ENCODE measurements at places on chromosomes 1 and 21.

- DNase-seq = no peak
Observed at GRCh38 chr1:3930301-3931006, 30.4 kb upstream of the C1orf174 start.

DNA sequence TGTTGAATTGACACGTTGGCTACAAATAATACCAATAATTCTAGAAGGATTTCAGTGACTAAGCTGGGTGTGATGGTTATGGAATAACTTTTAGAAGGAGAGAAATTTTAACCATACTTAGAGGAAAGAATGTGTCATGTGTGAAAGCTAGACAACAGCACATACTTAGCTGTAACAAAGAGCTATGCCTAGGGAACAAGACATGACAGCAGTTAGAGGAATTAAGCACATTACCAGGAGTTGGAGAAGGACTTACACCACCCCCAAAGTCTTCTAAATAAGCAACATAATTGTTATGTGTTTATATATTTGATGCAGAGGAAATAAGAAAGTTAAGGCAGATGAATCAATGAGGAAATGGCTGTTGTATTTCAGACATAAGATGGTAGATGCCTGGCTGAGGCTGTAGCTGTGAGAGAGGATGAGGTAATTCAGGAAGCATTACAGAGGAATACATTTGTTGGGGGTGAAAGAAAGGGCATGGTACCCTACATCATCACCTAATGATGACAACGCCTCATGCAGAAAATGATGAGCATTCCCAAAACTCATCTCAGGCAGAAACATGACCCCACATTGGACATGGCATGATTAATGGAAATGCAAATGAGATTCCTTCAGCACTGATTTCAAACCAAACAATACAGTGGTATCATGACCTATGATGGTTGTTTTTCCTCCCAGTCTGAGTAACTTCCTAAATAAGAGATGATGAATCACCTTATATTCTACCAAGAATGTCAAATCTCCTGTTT is 211.5 kb downstream of the LHX8 start:
- DNase-seq = no peak

GRCh38 chr1:38508232-38508631 is 351.3 kb downstream of the RRAGC start:
- DNase-seq = no peak

DNA sequence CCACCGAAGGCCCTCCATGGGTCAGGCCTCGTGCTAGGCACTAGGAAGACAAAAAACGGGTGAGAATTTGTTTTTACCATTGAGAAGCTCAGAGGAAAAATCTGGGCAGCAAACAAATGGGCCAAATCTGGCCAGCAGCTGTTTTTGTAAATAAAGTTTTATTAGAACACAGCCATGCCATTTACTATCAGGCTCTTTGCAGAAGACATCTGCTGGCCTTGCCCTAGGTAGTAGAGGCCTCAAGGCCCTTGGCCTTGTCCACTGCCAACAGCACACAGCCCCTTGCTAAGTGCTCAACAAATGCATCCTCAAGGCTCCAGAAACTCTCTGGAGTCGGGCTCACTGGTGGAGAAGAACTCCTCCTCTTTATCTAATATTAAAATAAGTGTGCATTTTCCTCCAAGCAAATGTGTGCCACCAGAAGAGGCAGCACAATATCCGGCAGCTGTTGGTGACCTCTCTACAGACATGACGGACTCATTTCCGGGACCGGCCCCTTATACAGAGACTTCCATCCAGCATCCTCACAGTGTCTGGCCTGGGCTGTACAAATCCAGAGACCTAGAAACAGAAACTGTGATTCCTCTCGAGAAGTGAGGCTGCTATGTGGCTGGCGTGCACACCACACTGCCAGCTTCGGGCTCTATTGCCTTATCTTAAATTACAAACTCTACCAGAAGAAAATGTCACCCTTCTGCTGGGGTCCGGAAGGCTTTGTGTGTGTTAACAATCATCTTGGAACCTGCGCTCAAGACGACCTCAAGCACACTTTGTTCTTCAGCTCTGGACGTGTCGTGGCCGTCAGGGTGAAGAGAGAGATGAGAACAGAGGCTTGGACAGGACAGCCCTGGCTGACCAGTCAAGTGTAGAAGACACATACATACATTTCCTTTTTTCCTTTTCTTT is 203.9 kb downstream of the TOMM20 start:
- DNase-seq = no peak

DNA sequence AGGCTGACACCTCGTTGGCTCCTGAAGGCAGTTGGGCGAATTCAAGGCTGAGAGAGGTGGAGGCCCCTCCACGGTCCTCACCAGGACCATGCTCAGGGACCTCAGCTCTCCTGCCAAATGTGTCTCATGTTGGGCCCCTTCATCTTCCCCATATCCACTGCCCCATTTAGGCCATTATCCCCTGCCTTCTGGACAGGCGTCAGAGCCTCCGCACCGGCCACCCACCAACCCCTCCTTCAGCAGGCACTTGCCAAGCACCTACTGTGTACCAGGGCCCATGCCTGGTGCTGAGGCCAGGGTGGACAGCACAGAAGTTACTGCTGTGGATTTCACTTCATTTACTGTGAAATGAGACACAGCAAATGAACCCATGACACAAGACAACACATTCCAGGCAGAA is 325.8 kb downstream of the MATN1 start:
- no peak for DNase-seq

DNA sequence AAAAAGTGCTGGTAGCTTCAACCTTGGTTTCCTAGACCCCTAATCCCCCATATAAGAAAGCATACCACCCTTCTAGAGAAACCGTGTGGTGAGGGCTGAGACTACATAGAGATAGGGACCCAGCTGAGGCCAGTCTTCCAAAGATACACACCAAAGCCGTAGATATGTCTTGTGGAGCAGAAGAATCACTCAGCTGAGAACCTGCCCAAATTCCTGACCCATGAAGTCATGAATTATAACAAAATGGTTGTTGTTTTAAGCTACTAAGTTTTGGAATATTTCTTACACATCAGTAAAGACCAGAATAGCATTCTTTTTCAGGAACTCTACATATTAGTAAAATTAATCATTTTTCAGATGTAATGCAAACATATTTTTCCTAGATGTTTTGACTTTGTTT is 3.3 kb upstream of the SNRPE start:
- no peak for DNase-seq

DNA sequence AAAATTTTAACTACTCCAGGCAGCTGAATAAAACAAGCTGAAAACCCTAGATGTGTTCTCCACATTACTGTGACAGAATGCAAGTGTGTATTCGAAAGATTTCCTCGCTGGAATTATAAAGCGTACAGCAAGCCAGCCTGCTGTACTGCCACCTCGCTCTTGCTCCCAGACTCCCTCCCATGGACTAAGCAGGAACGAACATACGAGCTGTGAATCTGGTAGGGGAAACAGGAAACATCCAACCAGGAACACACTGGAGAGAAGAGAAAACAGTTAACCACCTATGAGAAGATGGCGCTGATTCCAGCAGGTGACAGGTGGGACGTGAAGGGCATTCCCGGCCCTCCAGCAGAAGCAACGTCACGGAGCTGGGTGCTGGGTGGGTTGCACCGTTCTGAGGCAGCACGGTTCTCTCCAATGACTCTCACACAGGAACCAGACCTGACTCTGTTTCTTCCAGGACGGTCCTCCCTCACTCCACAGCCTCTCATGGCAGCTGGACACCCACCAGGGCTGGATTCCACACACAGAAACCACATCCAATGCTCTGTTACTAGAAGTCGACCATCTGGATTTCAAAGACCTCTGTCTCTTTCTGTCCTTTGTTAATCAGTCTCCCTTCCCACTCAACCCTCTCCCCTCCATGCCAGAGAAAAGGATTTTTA is 219.2 kb downstream of the RERE start:
- peak; percentile 50 for DNase-seq

DNA sequence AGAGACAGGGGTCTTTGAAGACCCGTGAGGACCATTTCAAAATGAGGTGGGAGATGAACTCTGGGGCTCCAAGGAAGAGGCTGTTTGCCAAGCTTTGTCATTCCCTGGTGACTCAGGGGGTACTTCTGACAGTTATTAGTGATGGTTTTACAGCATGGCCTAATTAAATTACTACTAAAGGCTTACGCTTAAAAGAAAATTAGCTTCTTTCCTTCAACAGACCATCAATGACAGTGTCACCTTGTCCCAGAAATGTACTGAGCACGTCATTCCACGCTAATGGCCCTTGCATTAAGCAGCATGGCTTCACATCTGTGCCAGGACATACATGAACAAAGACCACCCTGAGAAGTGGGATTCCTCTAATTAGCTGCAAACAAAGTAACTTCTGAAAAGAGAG is 5.1 kb upstream of the UTS2 start:
- DNase-seq = no peak

DNA sequence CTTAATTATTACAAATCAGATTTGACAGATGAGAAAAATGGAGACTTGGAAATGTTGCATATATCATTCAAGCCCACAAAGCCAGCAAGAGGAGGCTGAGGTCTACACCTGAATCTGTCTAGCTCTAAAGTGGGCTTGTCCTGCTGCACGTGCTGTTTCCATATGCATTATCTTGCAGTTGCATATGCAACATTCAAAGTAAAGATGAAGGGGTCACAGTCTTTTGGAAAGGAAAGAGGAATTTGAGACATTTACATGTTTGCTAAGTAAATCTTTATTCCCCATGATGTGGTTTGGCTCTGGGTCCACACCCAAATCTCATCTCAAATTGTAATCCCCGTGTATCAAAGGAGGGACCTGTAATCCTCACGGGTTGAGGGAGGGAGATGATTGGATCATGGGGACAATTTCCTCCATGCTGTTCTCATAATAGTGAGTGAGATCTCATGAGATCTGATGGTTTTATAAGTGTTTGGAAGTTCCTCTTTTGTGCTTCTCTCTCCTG is 98.3 kb downstream of the BACH1 start:
- DNase-seq = no peak
